ENCODE measurements at places on chromosomes 3 and 15.

DNA sequence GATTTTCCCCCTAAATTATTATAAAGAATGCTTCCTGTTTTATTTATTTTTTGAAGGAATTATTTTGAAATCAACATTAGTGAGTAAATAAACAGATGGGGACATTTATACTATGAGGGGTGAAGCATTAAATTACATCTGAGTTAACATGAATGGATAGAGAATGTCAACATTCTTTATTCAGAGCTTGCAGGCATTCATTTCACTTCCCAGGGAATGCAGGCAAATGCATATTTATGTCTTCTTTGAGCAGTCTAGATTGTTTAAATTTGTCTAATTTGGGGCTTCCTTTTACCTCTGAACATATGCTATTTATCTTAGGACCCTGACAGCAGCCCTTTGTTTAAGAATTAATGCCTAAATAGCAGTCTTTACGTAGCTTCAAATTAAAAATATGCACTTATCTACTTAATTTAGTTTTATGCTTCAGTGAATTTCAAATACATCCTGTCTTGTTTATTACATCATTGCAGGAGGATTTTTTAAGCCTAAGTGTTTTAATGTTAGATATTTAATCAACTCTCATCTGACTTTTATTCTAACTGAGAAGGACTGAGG lies 630.5 kb upstream of the LMCD1 start:
- DNase-seq, result no peak

GRCh38 chr3:130354430-130354829 lies 9.0 kb downstream of the COL6A5 start:
- peak; percentile 2 for DNase-seq

- no peak for DNase-seq
Observed at GRCh38 chr3:71754610-71755253, 1.1 kb downstream of the GPR27 start.

DNA sequence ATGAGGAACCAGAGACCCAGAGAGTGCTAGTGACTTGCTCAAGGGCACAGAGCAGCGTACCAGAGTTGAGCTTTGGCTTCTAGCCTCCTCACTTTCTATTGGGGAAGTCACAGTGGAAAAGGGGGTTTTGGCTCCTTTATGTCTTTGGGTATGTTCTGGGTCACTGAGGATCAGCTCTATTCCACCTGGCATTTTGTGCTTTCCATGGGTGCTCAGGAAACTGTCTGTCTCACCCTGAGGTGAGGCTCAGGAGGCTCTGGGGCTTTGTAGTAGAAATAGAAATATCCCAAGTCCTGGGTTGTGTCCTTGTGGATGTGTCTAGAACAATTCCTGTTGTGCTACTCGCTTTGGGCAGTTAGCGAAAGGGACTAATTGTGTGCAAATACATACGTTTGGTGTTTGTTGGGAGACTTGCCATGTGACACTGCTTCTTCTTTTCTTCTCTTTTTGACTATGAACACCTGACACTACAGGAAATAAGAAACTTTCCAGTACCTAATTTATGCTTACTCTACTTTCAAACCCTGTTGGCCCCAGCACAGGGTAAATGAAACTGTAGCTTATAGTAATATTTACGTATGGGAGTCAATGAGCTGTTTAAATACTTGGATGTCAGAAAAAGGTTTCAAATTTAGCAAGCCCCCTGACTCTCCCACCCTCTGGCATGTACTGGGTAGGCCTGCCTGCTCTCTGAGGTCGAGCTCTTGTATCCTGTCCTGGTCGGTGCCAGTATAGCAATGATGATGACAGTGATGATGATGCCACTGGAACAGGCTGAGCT lies 35.6 kb downstream of the SMAD3 start:
- no peak for DNase-seq

DNA sequence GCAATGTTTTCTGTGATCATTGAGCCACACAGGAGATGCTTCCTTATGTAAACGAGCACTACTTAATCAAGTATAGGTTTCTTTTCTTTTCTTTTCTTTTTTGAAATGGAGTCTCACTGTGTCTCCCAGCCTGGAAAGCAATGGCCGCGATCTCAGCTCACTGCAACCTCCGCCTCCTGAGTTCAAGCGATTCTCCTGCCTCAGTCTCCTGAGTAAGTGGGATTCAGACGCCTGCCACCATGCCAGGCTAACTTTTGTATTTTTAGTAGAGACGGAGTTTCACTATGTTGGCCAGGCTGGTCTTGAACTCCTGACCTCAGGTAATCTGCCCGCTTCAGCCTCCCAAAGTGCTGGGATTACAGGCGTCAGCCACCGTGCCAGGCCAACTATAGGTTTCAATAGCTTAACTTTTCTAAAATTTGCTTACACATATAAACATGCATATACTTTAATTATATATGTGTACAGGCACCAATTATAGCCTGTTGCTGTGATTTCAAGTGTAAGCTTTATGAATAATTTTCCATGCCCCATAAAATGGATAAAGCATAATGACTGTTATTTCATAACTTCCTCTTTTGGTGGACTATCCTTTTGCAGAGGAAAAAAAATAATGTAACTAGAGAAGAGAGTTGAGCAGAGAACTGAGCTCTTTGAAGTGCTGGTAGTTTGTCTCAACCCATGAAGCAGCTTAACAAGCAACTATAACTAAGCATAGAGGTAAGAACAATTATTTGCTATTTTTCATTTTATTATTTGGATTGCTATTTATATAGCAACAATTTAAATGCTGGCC lies 24.8 kb upstream of the MBNL1 start:
- peak; percentile 47 for DNase-seq

All from HL-60 (cell line).